ENCODE measurements at places on chromosomes 1 and 21.

DNA sequence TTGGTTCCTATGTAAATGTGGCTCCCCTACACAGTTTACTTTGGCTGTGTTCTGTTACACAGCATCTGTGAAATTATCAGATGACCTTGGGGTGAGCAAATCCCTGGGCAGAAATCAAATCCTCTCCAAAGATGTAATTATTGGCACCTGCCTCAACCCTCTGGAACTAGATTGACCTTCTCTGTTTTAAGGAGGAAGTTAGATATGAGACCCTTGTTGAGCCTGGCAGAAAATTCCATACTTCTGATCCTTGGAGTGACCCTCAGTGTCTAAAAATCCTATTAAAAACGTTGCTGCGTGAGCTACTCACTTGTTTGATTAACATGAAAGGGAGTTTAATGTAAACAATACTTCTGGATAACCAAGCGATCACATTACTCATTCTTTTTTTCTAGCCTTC is 122.0 kb downstream of the CLIC6 start:
- no peak for DNase-seq

DNA sequence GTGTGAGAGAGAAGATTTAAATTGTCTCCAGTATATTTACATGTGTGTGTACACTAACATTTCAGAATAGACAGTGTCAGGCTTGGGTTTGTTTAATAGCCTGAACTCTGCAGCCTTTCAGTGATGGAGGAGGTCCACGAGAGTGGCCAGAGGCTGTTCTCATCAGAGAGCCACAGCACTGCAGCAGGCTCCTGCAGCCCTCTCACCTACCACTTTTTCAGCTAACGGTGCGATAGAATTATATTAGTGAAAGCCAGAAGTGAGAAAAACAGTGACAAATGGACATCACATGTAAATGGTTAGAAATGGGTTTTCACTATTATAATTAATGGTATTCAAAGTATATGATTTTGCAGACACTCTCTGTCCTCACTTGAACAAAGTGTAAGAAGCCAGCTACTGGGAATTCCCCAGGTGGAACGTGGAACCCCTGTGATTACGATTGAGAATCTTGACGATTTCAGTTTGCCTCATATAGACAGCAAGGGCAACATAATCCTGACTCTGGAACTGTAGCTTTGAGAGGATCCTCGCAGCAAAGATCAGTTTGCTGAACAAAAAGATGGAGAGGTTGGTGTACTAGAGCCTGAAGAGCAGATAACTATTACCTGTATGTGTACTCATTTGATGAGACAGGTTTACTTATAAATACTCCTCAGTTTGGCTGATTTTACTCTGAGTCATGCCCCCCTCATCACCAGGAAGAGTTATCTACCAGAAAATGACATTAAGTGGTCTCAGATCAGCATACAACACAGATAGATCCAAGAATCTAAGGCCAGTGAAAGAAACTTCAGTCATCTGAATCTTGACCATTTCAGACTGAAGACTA is 31.4 kb downstream of the IFI16 start:
- DNase-seq, result no peak

DNA sequence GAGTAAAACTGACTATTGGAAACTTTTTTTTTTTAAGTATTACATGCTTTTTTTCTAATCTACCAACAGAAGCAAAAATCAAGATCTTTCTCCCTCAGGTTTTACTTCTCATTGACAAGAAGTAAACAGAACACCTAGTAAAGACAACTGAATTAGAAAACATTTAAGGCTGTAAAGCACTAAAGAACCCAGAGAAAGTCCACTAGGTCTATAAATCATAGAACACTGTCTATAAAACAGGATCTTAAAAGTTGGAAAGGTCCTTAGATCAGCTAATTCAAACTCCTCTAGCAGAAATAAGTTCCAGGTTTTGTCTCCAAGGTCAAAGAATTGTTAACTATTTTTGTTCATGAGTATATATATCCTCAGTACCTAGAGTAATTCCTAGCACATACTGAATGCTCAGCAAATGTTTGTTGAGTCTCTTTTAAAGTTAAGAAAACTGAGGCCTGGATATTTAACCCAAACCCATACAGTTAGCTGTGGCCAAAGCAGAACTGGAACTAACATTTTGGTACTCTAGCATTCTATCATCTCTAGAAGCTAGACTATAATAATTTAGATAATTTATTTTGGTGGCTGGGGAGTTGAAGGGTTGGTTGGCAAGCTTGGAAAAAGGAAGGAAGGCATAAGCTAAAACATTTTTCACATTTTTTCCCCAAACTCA is 3.0 kb downstream of the EPS15 start:
- no peak for DNase-seq

GRCh38 chr21:29174607-29175013 is 44.2 kb downstream of the MAP3K7CL start:
- no peak for DNase-seq

GRCh38 chr1:246608616-246609376 is 42.5 kb downstream of the CNST start:
- DNase-seq, result no peak

DNA sequence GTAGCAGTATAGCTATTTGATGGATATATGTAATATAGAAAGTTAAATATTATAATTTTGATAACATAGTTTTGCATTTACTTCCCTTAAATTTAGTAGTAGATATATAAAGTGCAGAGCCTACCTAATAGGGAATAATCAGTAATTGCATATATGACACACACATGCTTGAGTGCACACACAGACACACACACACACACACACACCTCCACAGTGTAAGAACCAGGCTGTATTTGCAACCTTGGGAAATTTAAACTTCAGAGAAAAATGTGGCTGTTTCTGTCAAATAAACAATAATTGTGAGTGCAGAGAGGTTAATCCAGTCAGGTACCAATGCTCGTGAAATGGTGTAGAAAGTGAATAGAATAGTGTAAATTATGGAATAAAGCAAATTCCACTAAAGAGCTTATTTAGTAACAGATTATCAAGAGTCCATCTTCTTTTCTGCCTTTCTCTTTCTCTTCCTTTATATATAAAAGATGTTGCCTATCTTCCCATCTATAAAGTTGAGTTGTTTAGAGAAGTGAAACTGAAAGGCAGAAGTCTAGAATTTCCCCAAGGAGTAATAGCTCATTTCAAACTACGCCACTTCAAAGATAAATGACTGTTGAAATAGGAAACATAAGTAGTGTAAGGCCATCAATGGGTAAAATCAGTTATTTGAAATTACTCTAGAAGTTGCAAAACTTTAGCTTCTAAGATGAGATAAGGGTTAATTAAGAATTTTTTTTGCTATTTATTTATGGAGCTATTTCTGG is 273.7 kb downstream of the SRGAP2C start:
- no peak for DNase-seq

DNA sequence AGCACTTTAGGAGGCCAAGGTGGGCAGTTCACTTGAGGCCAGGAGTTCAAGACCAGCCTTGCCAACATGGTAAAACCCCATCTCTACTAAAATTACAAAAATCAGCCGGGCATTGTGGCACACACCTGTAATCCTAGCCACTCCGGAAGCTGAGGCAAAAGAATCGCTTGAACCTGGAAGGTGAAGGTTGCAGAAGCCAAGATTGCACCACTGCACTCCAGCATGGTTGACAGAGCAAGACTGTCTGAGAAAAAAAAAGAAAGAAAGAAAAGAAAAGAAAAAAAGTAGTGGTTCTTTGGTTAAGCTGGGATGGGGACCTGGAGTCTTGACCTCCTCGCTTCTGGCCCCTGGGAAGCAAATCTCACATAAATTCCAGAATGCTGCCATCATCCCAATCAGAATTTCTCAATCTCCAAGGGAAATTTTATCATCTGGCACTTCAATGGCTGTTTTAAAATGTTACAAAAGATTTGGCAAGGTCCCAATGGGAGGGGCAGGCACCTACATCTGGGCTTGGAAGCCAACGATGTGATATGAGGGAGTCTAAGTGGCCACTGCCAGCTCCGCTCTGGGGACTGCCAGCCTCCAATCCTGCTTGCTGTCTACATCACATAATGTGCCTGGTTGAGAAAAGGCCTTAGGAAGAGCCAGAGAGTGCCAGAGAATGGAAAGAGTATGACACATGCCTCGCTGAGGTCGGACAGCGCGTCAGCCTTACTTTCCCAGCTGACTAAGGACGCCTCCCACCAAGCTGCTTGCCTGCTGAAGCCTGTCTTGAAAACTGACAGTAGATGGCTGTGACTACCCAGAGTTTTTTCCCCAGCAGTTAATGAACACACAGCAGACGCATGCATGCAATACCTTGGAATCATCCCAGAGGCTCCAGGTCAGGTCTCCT is 42.1 kb upstream of the SRP9 start:
- peak; percentile 93 for DNase-seq

GRCh38 chr1:30731806-30732276 is 8.5 kb upstream of the MATN1 start:
- no peak for DNase-seq

GRCh38 chr1:172277275-172277674 is 143.2 kb upstream of the C1orf105 start:
- DNase-seq, result no peak

GRCh38 chr1:32063261-32063681 is 9.5 kb upstream of the TMEM39B start:
- no peak for DNase-seq

- DNase-seq, result no peak
These were observed 9.1 kb downstream of the SEMA4A start for GRCh38 chr1:156162430-156163037.

DNA sequence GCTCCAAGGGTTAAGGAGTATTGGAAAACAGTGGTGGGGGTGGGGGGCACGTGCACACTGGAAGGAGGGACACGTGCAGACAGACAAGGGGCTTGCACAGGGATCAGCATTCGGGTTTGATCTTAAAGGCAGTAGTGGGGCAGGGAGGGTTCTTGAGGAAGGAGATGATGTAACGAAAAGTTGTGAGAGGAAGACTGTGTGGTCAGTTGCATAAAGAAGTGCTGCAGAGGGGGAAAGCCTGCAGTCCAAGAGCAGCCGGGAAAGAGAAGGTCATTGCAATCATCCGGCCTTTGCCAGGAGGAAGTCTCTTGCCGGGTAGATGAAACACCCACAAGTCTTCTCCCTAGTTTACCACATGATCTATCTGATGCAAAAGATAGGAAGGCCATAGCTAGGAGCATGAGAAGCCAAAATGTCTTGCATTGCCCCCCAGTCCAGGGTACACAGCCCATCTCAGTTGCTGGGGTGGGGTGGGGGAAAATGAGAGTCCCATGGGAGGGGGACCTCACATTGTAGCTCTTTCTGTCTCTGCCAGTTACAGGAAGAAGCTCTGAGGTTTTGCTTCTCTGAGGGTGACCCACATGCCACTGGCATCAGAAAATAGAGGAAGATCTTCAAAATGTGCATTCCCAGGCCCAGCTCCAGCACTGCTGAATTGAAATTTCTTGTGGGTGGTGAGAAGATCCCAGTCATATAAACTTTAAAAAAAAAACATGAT is 202.5 kb upstream of the RAB4A start:
- DNase-seq, result no peak

DNA sequence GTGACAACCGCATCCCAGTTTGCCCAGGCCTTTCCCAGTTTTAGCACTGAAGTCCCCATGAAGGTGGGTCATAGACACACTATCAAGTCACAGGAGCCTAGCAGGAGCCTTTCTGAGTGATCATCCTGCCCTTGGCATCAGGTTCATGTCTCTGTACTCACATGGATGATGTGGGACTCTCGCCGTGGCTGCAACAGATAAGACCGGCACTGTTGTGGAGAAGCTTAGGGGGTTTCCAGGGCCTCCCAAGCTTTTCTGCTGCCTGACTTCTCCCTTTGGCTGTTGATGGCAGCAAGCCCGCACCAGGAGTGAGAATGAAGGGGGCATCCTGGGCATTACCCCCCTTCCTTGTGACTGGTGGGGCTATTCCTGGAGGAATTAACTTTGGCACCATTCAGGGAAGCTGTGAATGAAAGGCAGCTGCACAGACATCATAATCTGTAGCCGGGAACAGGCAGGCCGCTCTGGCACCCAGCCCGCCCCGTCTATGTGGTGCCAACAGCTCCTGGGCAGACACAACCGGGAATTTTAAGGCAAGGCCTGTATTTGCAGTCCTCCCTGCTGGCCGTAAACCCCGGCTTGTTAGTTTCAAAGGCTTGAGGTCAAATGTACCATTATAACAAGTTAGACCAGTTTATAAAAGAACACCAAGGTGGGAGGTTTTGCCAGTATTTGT is 148.6 kb downstream of the HUNK start:
- no peak for DNase-seq

DNA sequence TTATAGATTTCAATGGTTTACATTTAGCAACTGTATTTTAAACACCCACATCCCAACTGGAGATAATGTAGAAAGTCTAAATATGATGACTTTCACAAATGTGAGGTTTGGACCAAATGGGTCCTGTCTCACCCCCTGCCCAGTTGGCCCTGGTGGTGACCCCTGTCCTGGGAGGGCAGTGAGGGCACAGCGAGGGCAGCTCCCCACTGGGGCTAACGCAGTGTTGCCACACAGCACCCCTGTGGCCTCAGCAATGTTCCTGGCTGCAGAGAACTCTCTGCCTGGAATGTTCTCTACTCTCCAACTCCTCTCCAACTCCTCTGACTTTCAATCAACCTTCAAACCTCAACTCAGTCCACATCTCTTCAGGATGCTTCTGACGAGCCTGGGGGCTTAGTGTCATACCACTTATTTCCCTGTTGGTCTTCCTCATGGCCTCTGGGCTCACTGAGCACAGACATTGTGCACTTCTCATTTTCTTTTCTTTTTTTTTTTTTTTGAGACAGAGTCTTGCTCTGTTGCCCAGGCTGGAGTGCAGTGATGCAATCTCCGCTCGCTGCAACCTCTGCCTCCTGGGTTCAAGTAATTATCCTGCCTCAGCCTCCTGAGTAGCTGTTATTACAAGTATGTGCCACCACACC is 25.8 kb downstream of the KCNA10 start:
- DNase-seq, result peak; percentile 11

GRCh38 chr1:111907321-111907720 is 82.1 kb downstream of the KCND3 start:
- DNase-seq, result no peak

Data from posterior vena cava (tissue), 2 donors.